ENCODE measurements at places on chromosomes 2 and 18.
A peak's percentile ranks its signal among the peaks of the same experiment; 100 is the strongest.

DNA sequence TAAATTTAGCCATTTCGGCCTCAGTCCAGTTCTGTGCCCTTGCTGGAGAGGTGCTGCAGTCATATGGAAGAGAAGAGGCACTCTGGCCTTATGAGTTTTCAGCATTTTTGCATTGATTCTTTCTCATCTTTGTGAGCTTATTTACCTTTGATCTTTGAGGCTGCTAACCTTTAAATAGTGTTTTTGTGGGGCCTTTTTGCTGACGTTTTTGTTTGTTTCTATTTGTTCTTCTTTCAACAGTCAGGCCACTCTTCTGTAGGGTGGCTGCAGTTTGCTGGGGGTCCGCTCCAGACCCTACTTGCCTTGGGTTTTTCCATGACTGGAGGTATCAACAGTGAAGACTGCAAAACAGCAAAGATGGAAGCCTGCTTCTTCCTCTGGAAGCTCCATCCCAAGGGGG, 1951.7 kb upstream of the LRRTM1 start:
- DNase-seq, result no peak

DNA sequence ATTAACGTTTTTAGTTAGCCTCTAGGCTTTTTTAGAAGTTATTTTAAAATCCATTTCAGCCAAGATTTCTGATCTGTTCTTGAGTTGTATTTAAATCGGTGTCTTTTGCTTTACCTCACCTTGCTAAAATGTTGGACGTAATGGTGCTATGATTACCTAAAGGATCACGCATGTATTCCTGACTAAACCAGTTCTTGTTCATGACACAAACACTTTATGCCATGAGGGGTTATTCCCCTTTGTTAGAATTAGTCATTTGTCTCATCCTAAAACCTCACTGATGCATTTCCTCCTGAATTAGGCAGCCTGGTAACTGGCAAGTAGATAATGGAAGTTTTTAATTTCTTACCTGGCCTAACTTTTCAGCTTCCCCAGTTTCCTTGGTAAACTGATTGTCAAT, 185.4 kb upstream of the TANK start:
- no peak for DNase-seq

GRCh38 chr18:59921384-59921891, 21.6 kb downstream of the PMAIP1 start:
- DNase-seq, result peak; percentile 69

DNA sequence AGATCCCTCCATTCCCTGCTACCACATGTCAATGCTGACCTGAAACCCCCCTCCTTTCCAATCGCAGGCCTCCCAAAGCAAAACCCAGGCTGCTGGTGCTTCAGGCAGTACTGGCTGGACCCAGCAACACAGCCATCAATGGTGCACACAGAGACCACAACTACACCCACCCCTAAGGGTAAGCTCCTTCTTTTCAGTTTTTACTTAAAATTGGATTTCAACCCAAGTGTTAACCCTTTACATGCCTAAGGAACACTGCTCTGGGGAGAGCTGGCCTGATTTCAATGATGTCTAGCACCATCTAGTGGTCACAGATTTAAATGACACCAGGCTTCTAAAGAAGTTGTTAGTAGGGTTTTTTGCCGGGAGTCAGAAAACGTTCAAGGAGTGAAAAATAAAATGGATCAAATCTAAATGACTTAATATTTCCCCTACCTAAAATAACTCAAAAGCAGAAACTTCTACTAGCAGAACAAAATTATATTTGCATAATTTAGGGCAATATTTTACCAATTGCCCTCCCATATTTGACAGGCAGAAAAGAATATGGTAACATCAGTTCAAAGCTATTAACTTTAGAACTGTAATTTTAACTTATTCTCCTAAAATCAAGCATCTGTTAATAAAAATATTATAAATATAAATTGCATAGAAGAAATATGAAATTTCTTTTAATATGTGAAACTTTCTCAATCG, 24.6 kb downstream of the FECH start:
- DNase-seq, result no peak

GRCh38 chr2:165886487-165887146, 67.0 kb downstream of the TTC21B start:
- no peak for DNase-seq

- no peak for DNase-seq
Measured at GRCh38 chr18:55780586-55781071, 192.6 kb upstream of the TCF4 start.

GRCh38 chr2:135980434-135981079, 4.9 kb downstream of the DARS1 start:
- DNase-seq, result no peak

GRCh38 chr2:134431838-134432434, 178.1 kb downstream of the MGAT5 start:
- no peak for DNase-seq

DNA sequence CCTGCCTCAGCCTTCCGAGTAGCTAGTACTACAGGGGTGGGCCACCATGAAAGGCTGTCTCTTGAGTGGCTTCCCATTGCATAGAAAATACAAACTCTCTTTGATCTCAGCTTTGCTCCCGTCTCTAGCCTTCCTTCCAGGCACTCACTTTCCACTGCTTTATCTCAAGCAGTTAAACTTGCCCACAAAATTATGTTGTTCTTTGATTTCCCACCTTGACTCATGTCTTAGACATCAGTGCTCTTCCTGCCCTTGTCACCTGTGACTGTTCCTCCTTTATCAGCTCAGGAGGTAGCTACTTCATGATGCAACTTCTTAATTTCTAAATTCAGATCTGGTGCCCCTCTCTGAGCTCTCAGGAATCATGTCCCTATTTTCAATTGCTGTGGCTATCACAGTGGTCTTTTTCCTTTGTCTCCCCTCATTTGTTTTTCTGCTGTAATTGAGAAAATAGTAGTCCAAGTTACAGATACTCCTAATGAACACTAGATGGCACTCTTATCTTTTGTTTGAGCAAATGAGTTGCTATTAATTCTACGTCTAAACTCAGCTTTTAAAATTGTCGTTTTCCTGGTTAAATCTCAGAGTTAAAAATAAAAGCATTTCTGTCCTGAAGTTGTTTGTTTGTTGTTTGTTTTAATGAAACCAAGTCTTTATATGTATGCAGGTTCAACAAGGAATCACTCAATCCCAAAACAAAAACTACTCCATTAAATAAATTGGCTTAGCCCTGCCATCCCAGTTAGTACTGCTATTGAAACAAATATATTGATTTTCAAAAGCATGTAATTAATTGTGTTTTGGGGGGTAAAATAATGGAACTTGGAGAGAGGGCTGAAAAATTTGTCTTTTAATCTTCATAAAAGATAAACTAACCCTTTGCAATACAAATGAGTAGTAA, 46.9 kb upstream of the GREB1L start:
- DNase-seq, result no peak

DNA sequence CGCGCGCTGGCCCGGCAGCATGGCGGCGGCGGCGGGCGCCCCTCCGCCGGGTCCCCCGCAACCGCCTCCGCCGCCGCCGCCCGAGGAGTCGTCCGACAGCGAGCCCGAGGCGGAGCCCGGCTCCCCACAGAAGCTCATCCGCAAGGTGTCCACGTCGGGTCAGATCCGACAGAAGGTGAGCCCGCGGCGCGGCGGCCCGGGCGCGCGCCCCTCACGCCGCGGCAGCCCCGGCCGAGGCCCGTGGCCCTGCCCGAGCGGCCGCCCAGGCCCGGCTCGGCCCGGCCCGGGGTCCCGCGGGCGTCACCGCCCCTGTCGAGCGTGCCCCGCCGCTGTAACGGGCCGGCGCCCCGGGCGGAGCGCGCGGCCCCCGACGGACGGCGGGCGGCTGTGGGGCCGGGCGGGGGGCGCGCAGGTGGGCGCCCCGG, 218 bp downstream of the DGKD start:
- DNase-seq, result no peak

DNA sequence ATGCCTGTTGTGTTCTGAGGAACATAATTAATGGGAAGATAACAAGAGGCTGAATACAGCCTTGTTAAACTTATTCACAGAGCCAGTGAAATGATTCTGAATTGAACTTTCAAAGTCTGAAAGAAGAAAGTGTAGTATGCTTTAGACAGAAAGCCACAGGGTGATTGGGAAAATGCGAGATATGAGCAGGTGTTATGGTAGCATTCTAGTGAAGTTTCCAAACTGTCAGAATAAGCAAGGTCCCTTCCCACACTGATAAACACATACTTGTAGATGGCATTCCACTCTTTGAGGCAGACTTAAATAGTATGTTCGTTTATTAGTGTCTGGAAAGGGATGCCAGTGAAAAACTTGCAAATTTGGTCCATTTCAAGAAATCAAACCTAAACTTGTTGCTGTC, 70.5 kb upstream of the ITPRID2 start:
- no peak for DNase-seq

DNA sequence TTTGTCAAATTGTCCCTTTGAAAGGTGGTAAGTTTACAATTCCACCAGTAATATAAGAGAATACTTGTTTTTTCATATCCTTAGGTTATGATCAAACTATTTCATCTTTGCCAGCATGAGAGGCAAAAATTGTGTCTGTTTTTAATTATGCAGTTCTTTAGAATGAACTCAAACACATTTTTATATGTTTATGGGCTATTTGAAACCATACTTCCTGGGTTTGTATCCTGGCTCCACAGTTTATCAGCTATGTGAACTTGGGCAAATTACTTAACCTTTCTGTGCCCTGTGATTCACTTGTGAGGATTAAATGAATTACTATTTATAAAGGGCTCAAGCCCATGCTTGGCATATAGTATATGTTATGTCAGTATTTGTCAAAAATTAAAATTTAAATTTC, 109.4 kb downstream of the TANC1 start:
- DNase-seq, result no peak

DNA sequence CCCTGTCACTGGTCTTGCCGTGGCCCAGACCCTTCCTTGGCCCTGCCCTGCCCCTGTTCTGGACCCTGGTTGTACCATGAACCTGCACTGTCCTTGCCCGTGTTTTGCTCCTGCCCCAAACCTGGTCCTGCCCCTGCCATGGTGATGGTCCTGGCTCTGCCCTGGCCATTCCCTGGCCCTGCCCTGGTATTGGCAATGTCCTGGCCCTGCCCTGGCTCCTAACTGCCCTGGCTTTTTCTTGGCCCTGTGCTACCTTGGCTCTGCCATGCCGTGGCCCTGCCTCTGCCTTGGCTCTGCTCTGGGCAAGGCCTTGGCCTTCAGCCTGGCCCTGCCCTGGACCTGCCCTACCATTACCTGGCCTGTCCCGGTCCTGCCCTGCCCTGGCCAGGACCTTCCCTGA, 5.5 kb upstream of the ANKRD62 start:
- DNase-seq, result no peak

GRCh38 chr2:83725735-83726134, 733.3 kb downstream of the SUCLG1 start:
- DNase-seq, result no peak
